Suppressor macrophage treated with lipopolysaccharide for 4 hours (primary cell): ENCODE measurements at places on chromosomes 5 and 9.

- peak; percentile 98 for DNase-seq
Observed at GRCh38 chr5:135977375-135977928, 22.7 kb upstream of the LECT2 start.

- peak; percentile 87 for DNase-seq
Observed at GRCh38 chr9:125407974-125408900, 146.6 kb downstream of the GAPVD1 start.

- DNase-seq, result no peak
Observed at GRCh38 chr9:2771661-2772060, 54.4 kb downstream of the KCNV2 start.

- DNase-seq, result no peak
Observed at GRCh38 chr9:124212381-124213050, 45.2 kb upstream of the NEK6 start.

DNA sequence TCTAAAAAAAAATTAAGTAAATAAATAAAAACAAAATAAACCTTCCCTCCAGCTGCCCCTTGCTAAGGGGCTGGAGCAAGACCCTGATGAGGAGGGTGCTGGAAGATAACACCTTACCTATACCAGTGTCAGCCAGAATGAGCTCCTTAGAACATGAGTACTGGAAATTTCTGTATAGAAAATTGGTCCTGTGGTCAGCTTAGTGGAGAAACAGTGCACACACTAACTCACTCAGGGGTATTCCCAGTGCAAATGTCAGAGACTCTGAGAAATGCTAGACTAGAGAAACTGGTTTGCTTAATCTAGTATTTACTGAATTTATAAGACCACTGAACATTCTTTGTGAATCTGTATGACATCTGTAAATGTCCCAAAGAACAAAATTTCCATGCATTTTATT, 62.1 kb upstream of the CTXN3 start:
- DNase-seq, result no peak

- peak; percentile 61 for DNase-seq
Observed at GRCh38 chr5:154761046-154761736, 6.0 kb downstream of the LARP1 start.

DNA sequence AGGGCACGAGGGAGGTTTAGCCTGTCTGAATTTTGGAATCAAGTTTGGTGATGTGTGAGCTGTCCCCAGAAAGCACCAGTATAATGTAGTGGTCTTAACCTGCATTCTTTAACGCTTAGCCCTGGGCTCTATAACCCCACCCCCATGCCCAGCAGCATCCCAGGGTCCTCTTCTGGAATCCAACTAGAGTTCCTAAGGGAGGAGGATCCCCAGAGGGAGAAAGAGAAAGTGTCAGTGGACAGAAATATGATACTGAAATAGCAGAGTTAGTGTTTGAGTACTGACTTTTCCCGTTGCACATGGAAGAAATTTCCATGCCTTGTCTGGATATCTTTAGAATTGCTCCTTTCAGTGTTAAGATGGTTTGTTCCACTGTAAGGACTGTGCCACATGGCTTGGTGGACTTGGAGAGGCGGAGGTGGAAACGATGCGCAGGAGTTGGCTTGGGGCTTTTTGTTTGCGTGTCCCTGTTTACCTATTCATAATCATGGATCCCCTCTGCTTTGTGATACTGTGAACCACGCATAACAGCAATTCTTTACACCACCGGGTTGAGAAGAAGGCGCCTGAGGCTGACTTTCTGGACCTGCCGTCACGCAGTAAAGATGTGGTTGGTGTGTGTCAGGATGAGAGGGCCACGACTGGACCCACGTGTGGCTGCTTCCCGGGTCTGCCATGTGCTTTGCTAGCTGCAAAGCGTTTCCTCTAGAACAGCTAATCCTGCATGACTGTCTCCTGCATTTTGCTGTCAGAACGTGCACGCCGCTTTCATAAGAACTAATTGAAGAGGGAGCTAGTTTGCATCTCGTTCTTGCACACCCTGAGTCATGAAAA, 142.3 kb downstream of the SMARCA2 start:
- peak; percentile 53 for DNase-seq

GRCh38 chr5:172059661-172060100, 53.2 kb upstream of the FBXW11 start:
- DNase-seq, result peak; percentile 39

DNA sequence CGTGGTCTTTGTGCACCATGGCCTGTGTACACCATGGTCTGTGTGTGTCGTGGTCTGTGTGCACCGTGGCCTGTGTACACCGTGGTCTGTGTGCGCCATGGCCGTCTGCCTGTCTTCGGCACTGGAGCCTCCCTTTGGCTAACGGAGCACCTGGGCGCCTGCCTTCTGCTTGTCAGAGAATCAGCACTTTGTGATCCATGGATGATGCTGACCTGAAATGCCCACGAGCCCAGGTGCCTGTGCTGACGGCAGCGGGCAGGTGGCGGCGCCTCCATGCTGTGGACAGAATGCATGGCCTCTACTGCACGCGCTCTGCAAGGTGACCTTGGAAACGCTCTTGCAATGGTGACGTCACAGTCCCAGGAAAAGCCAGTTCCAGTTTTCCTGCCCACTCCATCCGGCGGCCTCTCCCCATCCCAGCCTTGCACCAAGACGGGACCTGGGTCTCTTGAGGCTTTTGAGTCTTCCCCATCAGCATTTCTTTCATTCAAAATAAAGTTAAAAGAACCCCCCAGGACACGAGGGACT, 14.6 kb downstream of the LCN9 start:
- DNase-seq, result no peak

- no peak for DNase-seq
Observed at GRCh38 chr9:77677957-77678535, 29.9 kb upstream of the GNA14 start.

- no peak for DNase-seq
Observed at GRCh38 chr5:72644296-72644695, 137.1 kb upstream of the ZNF366 start.

DNA sequence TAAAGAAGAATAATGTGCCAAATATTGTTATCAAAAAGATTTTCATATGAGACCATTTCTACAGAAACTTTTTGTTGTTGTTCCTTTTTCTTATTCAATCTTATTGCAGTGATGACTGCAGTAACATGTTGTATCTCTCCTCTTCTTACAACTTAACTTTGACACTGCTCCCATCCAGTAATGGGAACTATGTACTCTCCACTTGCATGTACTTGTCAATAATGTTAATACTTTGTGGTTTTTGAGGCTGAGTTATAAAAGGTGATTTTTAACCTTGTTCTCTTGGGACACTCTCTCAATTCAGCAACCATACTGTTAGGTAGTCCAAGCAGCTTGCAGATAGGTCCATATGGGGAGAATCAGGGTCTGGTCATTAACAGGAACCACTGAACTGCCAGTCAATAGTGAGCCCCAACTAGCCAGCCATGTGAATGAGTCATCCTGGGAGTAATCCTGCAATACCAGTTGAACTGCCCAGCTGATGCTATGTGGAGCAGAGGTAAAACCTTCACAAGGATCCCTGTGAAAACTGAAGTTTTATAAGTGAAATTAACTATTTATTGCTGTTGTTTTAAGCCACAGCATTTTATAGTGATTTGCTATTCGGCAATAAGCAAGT, 199.6 kb upstream of the DAB2 start:
- DNase-seq, result peak; percentile 2

GRCh38 chr9:135969064-135969683, 8.0 kb upstream of the UBAC1 start:
- peak; percentile 72 for DNase-seq

DNA sequence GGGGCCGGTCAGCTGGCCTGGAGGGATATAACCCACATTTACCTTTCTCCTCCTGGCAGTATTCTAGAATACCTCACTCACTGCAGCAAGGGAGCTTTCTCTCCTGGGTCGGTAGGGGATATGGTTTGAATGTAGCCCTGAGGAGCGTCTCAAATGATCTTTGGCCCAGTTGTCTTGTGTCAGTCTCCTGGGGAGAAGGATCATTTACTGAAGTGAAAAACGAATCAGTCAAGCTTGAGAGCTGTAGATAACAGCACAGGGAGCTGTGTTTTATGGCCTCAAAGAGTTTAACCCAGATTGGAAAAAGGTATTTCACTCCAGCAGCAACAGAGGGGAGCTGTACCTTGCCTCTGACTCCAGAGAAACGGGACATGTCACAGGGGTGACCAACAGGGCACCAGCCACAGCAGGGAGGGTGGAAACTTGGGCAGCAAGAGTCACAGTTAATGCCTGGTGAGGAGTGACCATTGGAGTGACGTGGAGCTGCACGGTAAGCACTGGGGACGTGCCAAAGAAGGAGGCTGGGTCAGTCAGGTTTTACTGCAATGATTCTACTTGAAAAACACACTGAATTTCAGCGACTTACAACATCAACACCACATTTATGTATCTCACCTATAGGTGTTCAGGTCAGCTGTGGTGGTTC, 29.8 kb upstream of the ZFR start:
- DNase-seq, result no peak

DNA sequence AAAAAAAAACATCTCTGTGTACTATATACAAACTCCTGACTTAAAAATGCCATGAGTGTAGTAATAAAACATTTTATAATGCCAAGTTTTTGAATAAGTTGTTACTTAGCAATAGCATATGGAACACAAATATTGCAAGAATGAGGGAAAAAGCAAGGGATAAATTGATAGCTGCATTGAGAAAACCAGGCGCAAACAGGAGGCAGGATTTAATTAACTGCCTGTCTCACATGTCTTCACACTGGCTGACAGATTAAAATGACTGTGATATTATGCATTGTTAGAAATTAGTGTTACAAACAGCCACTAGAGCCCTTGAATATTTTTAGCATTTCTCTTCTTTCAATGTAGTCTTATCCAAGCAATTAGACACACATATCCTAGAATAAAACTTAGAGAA, 1817.5 kb upstream of the NUDT12 start:
- no peak for DNase-seq

DNA sequence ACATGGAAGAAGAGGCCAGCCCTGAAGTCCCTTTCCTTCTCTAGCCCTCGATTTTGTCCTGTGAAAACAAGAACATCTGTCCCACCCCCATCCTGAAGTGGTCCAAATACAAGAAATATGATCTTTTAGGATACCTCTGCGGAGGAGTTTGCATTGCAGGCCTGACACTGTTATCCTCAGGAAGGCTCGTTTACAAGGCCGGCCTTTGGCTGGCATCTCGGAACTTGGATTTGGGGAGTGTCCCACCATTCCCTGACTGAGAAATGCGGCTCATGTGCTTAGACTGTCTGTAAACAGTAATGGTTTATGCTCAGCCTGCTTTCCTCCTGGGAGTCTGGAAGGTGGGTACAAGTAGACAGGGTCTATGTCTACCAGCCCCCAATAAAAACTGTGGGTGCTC, 26.4 kb downstream of the WHRN start:
- no peak for DNase-seq

- no peak for DNase-seq
Observed at GRCh38 chr9:96519095-96519494, 69.1 kb downstream of the HABP4 start.

- no peak for DNase-seq
Observed at GRCh38 chr9:82034956-82035731, 46.6 kb downstream of the SPATA31D1 start.

- no peak for DNase-seq
Observed at GRCh38 chr5:81147011-81147885, 85.9 kb upstream of the CKMT2 start.

DNA sequence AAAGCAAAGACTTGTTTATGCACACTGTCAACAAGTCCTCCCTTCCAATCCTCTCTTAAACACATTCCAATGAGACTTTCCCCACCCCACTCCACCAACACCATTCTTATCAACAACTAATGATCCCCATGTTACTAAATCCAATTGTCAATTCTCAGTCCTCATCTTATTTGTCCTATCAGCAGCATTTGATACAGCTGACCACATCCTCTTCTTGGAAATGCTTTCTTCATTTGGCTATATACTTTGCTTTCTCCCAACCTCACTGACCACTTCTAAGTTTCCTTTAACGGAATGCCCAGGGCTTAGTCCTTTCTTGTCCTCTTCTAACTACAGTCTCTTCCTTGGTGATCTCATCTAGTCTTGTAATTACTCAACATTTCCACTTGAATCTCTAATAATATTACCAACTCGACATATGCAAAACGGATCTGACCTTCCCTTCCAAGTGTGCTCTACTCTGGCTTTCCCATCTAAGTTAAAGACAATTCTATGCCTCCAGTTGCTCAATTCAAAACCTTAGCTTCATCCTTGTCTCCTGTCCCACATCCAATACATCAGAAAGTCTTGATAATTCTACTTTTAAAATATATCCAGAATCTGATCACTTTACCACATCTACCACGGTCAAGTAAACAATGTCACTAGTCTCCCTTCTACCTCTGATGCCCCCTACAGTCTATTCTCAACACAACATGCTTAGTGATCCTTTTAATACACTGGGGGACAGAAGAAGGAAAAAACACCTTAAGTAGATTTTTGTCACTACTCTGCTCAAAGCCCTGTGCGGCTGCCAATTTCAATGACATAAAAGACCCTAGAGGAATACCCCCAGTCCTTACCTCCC, 25.5 kb downstream of the AGTPBP1 start:
- peak; percentile 74 for DNase-seq

DNA sequence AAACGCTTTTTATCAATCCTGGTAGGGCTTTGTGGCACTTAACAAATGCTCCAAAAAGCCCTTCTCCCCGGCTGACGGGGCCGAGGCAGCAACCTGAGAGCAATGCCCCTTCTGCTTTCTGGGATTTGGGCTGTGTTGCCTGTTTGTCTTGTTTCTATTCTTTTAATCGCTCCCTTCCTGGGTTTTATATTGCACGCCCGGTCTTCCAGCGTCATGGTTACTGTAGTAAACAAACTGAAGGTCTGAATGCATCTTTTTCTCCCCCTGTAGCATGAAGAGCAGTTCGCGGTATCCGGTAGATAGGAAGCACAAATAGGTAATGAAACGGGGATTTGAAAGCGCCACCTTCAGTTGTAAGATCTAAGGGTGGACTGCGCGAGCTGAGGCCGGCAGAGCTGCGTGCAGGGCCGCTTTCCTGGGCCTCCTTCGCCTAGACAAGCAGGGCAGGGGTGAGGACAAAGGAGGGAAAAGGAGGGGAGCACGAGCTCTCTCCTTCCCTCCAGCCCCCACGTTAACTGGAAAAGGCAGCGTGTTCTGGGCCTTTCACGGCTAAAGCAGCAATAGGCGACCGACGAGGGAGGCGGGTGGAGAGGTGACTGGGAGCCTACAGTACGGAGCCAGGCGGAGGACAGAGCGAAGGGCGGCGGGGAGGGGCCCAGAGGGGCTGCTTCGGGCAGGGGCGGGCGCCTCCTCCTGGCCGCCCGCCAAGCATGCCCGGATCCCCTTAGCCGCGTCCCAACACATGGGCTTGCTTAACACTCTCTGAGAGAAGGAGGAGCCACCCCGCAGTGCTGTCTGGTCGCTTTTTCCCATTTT, 49.3 kb upstream of the ZNF366 start:
- DNase-seq, result peak; percentile 58

DNA sequence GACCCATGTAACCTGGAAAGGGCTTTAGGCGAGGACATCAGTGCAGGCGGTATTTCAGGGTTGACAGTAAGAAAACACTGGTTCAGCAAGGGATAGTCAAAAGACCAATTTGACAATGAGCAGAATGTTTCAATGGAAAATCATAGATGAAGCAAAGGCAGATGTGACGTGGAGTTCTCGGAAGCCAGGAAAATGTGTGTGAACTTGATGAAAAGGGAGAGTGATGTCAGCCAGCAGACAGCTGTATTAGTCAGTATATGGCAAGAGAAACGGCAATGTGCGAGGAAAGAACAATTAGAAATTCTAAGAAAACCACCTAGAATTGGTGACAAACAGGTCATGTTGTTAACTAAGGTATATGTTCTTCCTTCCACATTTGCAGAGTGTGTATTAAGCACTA, 503.9 kb upstream of the DAB2 start:
- no peak for DNase-seq
